ENCODE measurements at places on chromosomes 6 and 20.
A peak's percentile ranks its signal among the peaks of the same experiment; 100 is the strongest.

GRCh38 chr6:127938701-127939100 is 37.8 kb upstream of the THEMIS start:
- H3K36me3 ChIP-seq = no peaks in the 10 kb centered on the region
- no peaks in the 10 kb centered on the region for H3K27me3 ChIP-seq
- no peak overlapping the region for H3K27ac ChIP-seq
- DNase-seq = no peak

DNA sequence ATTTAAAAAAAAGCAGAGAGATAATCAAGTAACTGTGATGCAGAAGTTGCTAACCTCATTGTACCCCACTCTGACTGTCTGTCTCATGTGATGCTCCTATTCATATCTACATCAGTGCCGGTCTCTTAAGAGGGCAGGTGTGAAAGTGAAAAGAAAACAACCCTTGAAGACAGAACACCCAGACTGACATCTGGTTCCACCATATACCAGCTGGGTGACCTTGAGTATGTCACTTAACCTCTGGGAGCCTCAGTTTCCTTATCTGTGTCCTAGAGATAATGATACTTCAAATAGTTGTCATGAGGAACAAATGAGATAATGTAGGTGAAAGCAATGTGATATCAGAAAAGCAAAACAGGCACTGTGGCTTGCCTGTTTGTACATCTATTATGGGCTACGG is 426.8 kb upstream of the SOX4 start:
- no peaks in the 10 kb centered on the region for H3K27me3 ChIP-seq
- no peak overlapping the region for H3K27ac ChIP-seq
- no peaks in the 10 kb centered on the region for H3K4me1 ChIP-seq
- no peak overlapping the region for H3K4me3 ChIP-seq
- DNase-seq = no peak

GRCh38 chr6:133266186-133266585 is 25.0 kb downstream of the EYA4 start:
- H3K36me3 ChIP-seq = no peaks in the 10 kb centered on the region
- DNase-seq = no peak
- H3K27ac ChIP-seq = no peak overlapping the region
- no peaks in the 10 kb centered on the region for H3K4me1 ChIP-seq

GRCh38 chr6:166830891-166831363 is 125.4 kb downstream of the RNASET2 start:
- H3K4me1 ChIP-seq = peaks cover 6% of the 10 kb centered on the region
- H3K36me3 ChIP-seq = no peaks in the 10 kb centered on the region
- H3K27ac ChIP-seq = no peak overlapping the region
- H3K4me3 ChIP-seq = no peak overlapping the region
- no peaks in the 10 kb centered on the region for H3K27me3 ChIP-seq

- H3K36me3 ChIP-seq = no peaks in the 10 kb centered on the region
- H3K27me3 ChIP-seq = peaks cover 1% of the 10 kb centered on the region
- DNase-seq = no peak
- H3K4me3 ChIP-seq = no peak overlapping the region
- H3K27ac ChIP-seq = no peak overlapping the region
These were observed 208.7 kb downstream of the ALDH8A1 start for GRCh38 chr6:134741200-134741536.

- peak overlapping the region; percentile 56 for H3K27ac ChIP-seq
- peaks cover 5% of the 10 kb centered on the region for H3K36me3 ChIP-seq
- H3K27me3 ChIP-seq = no peaks in the 10 kb centered on the region
- H3K4me1 ChIP-seq = peaks cover 20% of the 10 kb centered on the region
- peak overlapping the region; percentile 29 for H3K4me3 ChIP-seq
- no peak for DNase-seq
These were observed 40.2 kb downstream of the HBS1L start for GRCh38 chr6:135014353-135014832.

DNA sequence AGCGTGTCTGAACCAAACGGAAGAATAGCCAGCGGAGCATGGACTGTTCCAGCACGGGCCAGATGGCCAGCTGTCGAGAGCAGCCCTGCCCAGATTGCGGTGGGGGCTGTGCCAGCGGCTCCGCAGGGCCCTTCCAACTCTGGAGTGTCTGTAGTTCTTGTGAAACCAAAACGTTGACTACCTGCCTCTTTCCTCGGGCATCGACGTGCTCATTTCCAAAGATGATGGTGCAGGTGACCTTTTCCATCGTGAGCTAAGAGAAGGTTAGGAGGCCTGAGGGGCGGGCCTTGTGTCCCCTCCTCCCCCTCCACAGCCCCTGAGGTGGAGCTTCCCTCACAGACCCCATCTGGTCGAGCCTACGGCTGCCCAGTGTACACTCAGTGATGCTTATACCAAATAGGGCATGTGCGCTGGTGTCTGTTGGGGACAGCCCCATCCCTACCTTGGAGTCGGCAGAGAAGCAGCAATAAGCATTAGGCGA is 12.9 kb upstream of the C20orf144 start:
- no peak overlapping the region for H3K27ac ChIP-seq
- H3K36me3 ChIP-seq = peaks cover 15% of the 10 kb centered on the region
- no peak for DNase-seq
- H3K4me3 ChIP-seq = no peak overlapping the region
- H3K4me1 ChIP-seq = peaks cover 9% of the 10 kb centered on the region
- no peaks in the 10 kb centered on the region for H3K27me3 ChIP-seq

GRCh38 chr6:28953039-28953584 is 29.3 kb upstream of the TRIM27 start:
- H3K27me3 ChIP-seq = no peaks in the 10 kb centered on the region
- peak; percentile 36 for DNase-seq
- H3K36me3 ChIP-seq = no peaks in the 10 kb centered on the region
- no peak overlapping the region for H3K27ac ChIP-seq

DNA sequence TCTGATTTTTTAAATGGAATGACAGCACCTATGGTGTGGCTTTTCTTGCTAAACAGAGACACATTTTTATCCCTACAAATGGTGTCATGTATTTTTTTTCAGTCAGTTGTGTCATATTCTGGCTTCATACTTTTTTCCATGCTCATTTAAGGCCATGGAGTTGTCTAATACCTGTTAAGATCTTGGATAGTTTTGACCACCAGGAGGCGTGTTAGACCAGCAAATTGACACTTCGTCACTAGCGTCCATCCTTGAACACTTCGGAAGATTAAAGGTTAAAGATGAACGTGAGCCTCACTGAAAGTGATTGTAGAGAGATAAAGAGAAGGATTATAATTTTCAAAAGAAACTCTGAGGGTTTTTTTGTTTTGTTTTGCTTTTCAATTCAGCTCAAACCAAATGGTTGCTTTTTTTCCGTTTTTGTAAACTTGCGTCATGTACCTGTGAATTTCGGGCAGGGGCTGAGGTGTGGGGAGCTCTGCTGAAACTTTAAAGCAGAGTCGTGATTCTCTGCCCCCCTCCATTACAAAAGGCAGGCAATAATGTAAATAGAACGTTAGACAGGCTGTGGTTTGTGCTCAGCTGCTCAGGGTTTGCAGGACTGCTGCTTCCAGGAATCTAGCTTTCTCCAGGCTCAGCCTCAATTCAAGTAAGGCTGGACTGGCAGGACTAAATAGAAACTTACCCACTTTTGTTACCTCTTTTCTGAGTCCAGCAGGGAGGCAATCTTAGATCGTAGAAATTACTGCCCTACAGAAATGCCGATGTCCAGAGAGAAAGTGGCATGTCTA is 245.1 kb downstream of the FOXA2 start:
- no peak overlapping the region for H3K27ac ChIP-seq
- no peak overlapping the region for H3K4me3 ChIP-seq
- no peaks in the 10 kb centered on the region for H3K4me1 ChIP-seq
- no peaks in the 10 kb centered on the region for H3K36me3 ChIP-seq
- peak; percentile 54 for DNase-seq

DNA sequence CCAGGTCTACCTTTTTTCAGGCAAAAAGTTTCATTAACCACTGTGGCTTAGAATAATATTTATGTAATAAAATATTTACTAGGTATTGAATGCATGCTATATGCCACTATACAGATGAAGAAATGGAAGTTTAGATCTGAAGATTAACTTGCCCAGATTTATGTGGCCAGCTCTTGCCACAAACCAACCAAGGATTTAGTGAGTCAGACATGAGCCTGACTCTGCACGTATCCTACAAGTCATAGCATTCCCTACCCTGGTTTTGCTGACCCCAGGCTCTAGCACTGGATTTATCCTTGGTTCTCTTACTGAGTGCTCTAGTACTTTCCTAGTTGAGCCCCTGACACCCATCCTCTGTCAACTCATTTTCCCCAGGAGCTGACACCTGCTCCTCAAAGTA is 75.4 kb downstream of the ANKEF1 start:
- no peak overlapping the region for H3K4me3 ChIP-seq
- DNase-seq = no peak
- H3K27me3 ChIP-seq = no peaks in the 10 kb centered on the region

DNA sequence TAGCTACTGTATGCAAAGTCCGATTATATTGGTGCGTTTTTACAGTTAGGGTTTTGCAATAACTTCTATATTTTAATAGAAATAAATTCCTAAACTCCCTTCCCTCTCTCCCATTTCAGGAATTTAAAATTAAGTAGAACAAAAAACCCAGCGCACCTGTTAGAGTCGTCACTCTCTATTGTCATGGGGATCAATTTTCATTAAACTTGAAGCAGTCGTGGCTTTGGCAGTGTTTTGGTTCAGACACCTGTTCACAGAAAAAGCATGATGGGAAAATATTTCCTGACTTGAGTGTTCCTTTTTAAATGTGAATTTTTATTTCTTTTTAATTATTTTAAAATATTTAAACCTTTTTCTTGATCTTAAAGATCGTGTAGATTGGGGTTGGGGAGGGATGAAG is 13.7 kb upstream of the PLCG1 start:
- H3K4me3 ChIP-seq = no peak overlapping the region
- H3K27ac ChIP-seq = no peak overlapping the region
- no peak for DNase-seq

- no peak overlapping the region for H3K4me3 ChIP-seq
- no peak for DNase-seq
- no peaks in the 10 kb centered on the region for H3K27me3 ChIP-seq
- no peaks in the 10 kb centered on the region for H3K4me1 ChIP-seq
- H3K36me3 ChIP-seq = no peaks in the 10 kb centered on the region
These were observed 62.4 kb upstream of the RNF146 start for GRCh38 chr6:127204281-127204680.

- DNase-seq = no peak
- no peak overlapping the region for H3K27ac ChIP-seq
- no peak overlapping the region for H3K4me3 ChIP-seq
- peaks cover 21% of the 10 kb centered on the region for H3K4me1 ChIP-seq
These were observed 90.1 kb upstream of the SLC22A16 start for GRCh38 chr6:110566346-110567125.

DNA sequence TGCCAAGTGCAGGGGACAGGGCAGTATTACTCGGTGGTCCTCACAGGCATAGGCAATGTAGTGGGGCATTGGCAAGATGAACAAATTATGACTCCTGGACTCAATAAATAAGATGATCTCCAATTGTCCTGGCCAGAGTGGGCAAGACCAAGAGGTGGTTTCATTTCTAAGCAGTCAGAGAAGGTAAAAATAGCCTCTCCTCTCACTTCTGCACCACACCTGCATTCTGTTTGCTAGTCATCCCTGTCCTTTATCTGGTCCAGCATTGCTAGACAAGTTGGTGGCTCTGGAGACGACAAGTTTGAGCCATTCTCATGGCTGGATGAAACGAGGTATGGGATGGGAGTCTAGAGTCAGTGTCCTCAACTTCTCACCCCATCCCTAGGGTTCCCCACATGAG is 83.0 kb downstream of the BANF2 start:
- H3K27me3 ChIP-seq = no peaks in the 10 kb centered on the region
- no peak for DNase-seq
- no peaks in the 10 kb centered on the region for H3K36me3 ChIP-seq

DNA sequence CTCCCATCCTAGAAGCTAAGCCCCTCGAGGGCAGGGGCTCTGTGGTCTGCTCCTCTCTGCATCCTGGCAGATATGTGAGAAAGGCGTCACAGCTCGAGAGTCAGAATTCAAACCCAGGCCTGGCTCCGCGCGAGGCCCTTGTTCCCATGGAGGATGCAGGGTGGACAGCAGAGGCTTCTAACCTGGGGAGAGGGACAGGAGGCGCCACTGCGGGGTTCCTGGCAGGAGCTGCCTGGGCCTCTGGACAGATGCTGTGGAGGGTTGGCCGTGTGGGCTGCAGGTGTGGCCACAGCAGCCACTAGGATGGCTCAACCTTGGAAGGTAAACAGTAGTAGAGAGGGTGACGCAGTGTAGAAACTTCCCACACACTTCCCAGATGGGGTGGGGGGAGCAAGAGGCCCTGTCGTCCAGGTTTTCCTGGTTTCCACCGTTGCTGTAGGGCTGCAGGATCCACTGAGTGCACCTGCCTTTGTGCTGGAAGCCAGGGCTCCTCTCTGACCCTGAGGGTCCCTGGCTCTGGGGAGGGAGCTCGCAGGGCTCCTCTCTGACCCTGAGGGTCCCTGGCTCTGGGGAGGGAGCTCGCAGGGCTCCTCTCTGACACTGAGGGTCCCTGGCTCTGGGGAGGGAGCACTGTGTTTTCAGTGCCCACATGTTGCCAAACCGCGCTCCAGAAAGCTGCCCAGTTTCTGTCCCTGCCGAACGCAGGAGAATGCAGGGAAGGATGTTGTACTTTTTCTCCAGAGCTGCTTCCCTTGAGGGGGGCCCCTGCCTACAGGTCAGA is 14.2 kb downstream of the RBM38 start:
- no peak overlapping the region for H3K27ac ChIP-seq
- no peak for DNase-seq
- peaks cover 69% of the 10 kb centered on the region for H3K4me1 ChIP-seq
- H3K4me3 ChIP-seq = no peak overlapping the region
- H3K27me3 ChIP-seq = no peaks in the 10 kb centered on the region
- H3K36me3 ChIP-seq = peaks cover 90% of the 10 kb centered on the region

DNA sequence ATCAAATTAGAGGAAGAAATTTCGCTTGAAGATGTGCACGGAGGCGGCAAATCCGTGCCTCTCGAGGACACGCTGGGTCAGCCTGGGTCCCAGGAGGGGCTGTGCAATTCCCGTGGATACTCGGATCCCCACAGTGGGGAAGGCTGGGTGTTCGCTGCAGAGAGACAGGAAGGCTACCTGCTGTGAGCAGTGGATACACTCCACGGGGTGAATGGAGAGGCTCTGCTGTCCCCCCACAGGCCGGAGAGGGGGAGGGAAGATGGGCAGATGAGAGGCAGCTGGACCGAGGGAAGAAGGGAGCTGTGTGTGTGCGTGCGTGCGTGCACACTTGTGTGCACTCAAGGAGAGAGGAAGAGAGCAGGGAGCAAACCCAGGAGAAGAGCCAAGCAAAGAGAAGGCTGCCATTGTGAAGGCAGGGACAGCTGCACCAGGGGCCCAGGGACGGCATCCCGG is 57.3 kb downstream of the SULF2 start:
- H3K4me1 ChIP-seq = peaks cover 45% of the 10 kb centered on the region
- peak overlapping the region; percentile 62 for H3K27ac ChIP-seq
- no peak for DNase-seq

- DNase-seq = no peak
- H3K4me3 ChIP-seq = no peak overlapping the region
- no peaks in the 10 kb centered on the region for H3K4me1 ChIP-seq
- H3K27ac ChIP-seq = no peak overlapping the region
These were observed 30.6 kb downstream of the SNAP25 start for GRCh38 chr20:10249048-10249770.
